Hepatocyte (in vitro differentiated cells): ENCODE measurements at places on chromosomes 6 and 20. TPM values are rescaled to one million over a fixed set of nuclear protein-coding genes. Genes with fewer than 3 reads are reported as not detected.

Gene PLEKHG1
- 6.3 and 6.8 TPM in 2 replicates for total RNA-seq

Gene ZSCAN9
- 12.1 and 12.2 TPM in 2 replicates for total RNA-seq

Gene PLCB4
- 11.9 and 15.0 TPM in 2 replicates for total RNA-seq

Gene PNPLA1
- total RNA-seq, result 0.57 TPM in 1 of 2 replicates, not detected in the other

Gene SMIM13
- total RNA-seq, result 16.0 and 18.2 TPM in 2 replicates

Gene KCNK16
- not detected in 2 replicates for total RNA-seq

Gene CSE1L
- 54.9 and 60.7 TPM in 2 replicates for total RNA-seq

Gene ARHGAP40
- 0.28 and 1.2 TPM in 2 replicates for total RNA-seq

Gene CEP57L1
- total RNA-seq, result 14.7 and 18.7 TPM in 2 replicates

Gene SLC35F1
- 0.24 and 0.43 TPM in 2 replicates for total RNA-seq

Gene SIGLEC1
- total RNA-seq, result 0.16 and 0.23 TPM in 2 replicates

Gene LAMA2
- total RNA-seq, result 55.6 and 57.5 TPM in 2 replicates

Gene MRAP2
- total RNA-seq, result 0.88 and 2.5 TPM in 2 replicates

Gene SPATA25
- 5.6 TPM in 1 of 2 replicates, not detected in the other for total RNA-seq

Gene GHRH
- total RNA-seq, result not detected in 2 replicates

Gene BEND6
- 1.2 and 2.4 TPM in 2 replicates for total RNA-seq
